ENCODE measurements at places on chromosomes 6 and 20.

- no peak for DNase-seq
Observed at GRCh38 chr20:58555078-58555765, 40.0 kb upstream of the APCDD1L start.

DNA sequence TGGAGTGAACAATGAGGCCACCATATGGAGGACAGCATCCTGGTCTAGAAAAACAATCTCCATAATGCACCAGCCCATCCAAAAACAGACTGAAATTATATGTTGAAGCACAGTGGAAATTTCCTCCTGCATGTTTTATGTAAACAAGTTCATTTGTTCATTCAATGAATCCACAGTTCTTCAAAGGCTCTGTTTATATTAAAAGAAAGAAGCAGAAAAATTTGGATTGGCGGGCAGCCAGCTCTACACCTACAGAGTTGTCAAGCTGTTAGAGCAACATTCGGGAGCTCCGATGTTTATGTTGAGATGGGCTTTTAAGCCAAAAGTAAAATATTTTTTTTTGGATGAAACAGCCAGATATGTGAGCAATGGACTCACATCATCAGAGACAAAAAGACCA is 395.3 kb upstream of the SULF2 start:
- DNase-seq: no peak

- DNase-seq: no peak
Observed at GRCh38 chr6:143279385-143279784, 171.1 kb downstream of the ADAT2 start.

DNA sequence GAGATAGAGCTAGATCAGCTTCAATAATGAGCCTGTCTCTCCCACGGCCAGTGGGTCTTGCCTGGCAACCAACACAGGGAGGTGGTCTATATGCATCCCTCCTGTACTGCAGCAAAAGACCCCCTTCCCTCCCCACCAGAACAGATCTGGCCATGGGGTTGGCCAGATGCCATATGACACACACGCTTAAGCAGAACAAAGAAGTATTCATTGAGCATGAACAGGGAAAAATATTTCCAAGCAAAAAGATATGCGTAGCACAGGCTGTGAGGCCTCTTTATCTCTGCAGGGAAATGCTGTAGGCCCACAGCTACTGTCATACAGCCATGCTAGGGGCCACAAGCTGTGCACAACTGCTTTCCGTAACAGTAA is 73.4 kb upstream of the NRSN1 start:
- DNase-seq: no peak

DNA sequence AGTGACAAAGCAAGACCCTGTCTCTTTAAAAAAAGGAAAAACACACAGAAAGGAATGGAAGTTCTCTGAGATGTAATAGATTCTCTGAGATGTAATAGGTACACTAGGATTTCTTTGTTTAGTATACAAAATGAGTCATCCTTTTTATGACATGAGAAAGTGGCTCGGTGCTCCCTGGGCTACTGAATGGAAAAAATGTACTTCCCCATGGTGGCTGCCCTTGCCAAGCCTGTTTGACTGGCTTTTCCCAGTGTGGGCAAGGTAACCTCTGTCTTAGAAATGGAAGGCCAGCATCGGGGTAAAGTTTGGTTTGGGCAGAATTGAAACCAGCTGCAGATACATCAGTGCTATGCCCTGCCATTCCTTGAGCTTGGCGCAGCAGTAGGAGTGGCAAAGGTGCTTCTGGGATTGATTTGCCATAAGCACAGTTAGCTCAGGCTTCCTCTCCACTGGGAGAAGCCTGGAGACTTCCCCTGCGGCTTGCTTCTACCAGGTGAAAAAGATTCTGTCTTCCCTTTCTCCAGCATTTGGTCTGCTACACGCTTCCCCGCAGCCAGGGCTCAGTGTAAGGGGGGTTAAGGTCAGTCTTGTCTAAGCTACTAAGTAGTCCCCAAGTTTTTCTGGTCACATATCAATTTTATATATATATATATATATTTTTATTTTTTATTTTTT is 24.5 kb downstream of the ARFGEF2 start:
- DNase-seq: no peak

GRCh38 chr20:58457083-58457695 is 58.0 kb downstream of the APCDD1L start:
- no peak for DNase-seq

GRCh38 chr20:19937651-19938420 is 79.3 kb upstream of the NAA20 start:
- no peak for DNase-seq

GRCh38 chr20:58433759-58434158 is 44.7 kb downstream of the VAPB start:
- no peak for DNase-seq
